ENCODE measurements at places on chromosomes 16 and 17.

DNA sequence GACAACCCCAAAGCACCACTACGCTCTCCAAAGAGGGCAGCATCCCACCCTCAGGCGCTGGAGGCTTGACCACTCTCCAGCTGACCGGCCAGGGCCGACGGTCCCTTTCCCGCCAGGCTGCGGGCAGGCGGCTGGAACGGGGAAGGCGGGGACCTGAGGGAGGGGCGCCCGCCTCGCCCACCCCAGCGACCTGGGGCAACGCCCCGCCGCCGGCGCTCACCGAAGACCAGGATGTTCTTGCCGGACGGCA lies 431 bp downstream of the DYNC1LI2 start:
- no peak for DNase-seq

- no peak for DNase-seq
Observed at GRCh38 chr16:2756288-2757015, 4.0 kb downstream of the SRRM2 start.

DNA sequence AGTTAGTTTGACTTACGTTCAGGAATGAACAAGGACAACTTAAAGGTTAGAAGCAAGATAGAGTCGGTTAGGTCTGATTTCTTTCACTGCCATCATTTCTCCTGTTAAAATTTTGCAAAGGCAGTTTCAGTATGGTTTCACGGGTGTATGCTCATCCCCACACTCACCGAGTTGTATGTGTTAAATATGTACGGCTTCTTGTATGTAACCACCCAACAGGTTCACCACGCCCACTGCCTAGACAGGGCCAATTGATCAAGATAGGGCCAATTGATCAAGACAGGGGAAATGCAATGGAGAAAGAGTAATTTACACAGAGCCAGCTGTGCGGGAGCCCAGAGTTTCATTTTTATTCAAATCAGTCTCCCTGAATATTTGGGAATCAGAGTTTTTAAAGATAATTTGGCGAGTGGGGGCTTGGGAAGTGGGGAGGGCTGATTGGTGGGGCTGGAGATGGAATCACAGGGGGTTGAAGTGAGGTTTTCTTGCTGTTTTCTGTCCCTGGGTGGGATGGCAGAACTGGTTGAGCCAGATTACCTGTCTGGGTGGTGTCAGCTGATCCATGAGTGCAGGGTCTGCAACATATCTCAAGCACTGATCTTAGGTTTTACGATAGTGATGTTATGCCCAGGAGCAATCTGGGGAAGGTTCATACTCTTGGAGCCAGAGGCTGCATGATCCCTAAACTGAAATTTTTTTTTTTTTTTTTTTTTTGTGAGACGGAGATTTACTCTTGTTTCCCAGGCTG lies 62.4 kb upstream of the PLCG2 start:
- DNase-seq = no peak

GRCh38 chr16:3494386-3494973 lies 809 bp downstream of the C16orf90 start:
- no peak for DNase-seq

GRCh38 chr16:89104930-89105571 lies 11.4 kb downstream of the ACSF3 start:
- no peak for DNase-seq

DNA sequence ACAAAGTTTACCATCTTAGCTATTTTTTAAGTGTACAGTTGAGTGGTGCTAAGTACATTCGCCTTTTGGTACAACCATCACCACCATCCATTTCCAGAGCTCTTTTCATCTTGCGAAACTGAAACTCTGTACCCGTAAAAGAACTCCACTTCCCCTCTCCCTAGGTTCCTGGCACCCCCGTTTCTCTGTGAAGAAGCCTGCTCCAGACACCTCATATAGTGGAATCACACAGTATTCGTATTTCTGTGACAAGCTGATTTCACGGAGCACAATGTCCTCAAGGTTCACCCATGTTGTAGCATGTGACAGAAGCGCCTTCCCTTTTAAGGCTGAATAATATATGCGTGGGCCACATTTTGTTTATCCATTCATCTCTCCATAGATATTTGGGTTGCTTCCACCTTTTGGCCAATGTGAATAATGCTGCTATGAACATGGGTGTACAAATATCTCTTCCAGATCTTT lies 54.2 kb upstream of the MAP3K14 start:
- DNase-seq = no peak

DNA sequence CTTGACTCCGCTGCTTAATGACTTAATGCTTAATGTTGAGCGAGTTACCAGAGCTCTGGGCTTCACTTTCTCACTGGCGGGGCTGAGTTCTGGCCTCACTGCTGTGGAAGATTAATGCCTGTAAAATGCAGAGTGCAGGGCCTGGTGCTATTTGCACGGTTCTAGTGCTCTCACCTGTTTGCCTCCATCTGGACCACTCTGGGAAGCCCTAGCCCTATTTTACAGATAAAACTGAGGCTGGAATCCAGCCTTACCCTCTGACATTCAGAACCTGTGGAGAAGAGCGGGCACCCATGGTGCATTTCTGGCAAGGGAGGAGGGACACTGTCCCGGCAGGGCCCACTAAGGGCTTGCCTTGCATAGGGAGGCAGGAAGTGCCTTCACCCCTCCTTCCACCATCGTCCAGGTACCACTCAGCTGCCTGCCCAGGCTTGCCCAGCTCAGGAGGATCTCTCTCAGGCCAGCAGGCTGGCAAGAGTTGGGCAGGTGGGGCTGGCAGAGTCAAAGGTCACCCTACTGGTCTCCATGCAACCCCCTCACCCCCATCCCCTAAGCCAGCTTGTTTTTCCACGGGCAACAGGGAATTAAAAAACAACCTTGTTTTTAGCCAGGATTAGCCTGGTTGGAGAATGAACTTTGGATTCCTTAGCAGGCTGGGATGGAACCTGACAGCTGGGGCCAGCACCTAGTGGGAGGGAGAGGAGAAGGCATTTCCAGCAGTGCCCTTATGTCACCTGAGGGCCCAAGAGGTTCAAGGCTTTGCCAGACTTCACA lies 4.1 kb upstream of the UBALD1 start:
- DNase-seq = no peak

- DNase-seq = no peak
Observed at GRCh38 chr17:74150428-74151025, 53.0 kb upstream of the RPL38 start.

- no peak for DNase-seq
Observed at GRCh38 chr17:72642720-72643119, 449.8 kb downstream of the SLC39A11 start.

DNA sequence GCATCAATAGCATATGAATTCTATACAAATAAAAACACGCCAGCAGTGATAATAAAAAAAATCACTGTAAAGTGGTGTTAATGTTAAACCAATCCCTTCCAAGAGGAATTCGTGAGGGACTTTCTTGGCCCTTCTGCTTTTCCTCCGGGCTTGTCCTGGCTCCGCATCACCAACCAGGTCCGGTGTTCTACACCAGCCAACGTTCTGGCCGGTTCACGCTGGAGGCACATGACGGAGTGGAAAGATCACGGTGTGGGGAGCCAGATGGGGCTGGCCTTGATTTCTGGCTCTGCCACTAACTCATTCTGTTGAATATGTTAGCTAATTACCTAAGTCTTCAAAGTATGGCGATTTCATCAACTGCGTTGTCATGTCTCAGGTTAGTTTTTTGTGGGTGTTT lies 1.4 kb upstream of the KRTAP29-1 start:
- no peak for DNase-seq

- no peak for DNase-seq
Observed at GRCh38 chr17:48471817-48472410, 41.9 kb upstream of the SKAP1 start.

DNA sequence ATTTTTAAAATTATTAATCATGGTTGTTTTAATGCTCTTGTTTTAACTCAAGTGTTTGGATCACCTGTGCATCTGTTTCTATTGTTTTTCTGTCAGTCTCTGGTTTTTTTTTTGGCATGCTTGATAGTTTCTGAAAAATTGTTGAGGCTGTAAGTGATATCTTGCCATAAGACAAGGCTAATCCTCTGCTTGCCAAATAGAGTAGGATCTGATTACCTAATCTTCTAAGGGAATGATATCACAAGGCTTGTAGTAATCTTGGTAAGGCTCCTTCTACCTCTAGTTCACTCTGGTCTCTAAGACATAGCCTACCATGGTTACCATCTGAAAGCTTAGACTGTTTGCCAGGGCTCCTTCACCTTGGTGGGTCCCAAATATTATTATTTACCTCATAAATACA lies 81.0 kb downstream of the ATF7IP2 start:
- DNase-seq = no peak

GRCh38 chr16:89268585-89268984 lies 51.1 kb downstream of the ZNF778 start:
- DNase-seq = no peak

DNA sequence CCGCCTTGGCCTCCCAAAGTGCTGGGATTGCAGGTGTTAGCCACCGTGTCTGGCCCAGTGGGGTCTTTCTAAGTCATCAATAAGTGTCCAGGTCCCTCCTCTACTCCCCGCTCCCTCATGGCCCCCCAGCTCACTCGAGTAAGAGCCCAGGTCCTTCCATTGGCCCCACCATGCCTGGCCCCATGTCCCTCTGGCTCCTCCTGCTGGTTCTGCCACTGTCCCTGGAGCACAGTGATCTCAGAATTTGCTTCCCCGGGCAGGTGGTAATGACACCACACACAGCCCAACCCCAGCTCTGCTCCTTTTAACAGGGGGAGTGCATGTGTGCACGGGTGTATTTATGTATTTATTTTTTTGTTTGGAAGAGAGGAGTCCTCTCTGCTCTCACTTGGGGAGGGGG lies 19.6 kb downstream of the MGAT5B start:
- DNase-seq = no peak

- no peak for DNase-seq
Observed at GRCh38 chr16:70565053-70565452, 41.4 kb downstream of the SF3B3 start.

- DNase-seq = no peak
Observed at GRCh38 chr17:45677770-45678169, 106.3 kb upstream of the CRHR1 start.

DNA sequence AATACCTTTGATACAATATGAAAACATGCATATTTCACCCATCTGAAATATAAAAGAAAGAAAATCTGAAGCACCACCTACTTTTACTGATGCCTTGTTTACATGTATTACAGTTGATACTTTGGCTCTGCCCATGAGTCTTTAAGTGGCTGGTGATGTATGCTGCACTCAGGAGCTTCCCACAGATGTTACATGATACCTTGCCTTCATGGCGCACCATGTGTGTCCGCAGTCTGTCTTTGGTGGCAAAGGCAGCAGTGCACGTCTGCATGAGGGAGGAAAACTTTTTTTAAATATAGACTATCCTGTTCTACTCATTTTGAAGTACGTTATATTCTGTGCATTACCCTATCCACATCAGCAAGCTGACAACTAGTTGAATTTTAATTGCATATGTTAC lies 7.5 kb downstream of the VEZF1 start:
- no peak for DNase-seq

DNA sequence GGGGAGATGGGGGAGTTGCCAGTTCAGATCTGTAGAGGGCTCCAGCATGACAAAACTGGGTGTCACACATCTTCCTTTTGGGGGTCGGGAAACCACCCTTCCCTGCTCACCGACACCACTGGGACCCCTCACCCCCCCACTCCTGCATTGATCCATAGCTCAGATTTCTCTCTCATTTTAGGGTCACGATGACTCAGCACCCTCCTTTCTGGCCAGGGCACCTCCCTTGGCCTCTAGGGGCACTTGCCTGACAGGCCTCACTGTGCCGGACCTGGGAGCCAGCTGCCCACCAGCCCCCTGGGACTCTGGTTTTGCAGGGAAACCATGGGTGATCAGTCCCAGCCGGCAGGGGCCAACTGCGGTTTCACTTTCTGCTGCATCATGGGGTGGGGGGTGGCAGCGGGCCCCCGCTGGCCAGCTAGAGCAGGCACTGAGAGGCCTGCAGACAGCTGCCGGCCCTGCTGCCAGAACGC lies 239.4 kb downstream of the MRTFB start:
- no peak for DNase-seq

DNA sequence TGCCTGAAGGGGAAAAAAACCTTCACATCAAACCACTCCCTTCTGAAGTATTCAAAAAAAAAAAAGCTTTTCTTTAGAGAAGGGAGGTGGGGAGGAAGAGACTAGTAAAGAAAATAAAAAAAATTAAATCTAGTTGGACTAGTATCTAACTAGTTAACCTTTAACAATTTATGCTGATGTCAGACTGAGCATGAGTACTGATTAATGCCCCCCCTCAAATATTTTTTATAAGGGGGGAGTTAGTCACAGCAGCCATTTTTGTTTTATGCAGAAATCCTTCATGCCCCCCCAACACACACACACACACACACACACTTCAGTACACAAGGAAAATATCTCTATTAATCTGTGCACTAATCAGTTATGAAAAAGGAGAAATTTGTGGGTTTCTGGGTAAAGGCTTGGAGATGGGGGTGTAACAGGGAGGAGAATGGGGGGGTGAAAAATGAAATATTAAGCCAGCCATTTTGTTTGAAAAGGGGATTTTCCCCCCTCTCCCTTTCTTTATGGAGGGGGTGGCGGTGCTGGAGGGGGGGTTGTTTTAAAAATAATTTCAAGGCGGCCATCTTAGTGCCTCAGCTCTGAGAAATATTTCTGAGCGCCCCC lies 4.7 kb upstream of the CHD3 start:
- no peak for DNase-seq

DNA sequence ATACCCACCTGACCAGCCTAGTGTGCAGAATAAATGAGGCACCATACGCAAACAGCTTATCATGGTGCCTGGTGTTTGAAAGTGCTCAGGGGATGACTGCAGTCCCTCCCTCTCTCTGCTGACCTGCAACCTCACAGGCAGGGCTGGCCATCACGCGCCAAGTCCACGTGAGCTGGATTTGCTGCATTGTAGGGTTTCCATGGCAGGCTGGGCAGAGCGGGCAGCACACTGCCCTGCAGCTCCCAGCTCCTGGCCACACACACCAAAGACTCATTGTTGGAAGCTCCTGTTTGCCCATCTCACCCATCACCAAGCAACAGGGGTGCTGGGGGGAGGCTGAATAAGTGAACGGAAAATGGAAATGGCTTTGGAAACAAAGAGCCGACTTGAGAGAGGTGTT lies 81.8 kb downstream of the IRX3 start:
- peak; percentile 62 for DNase-seq

- no peak for DNase-seq
Observed at GRCh38 chr16:59859676-59860402, 1125.7 kb upstream of the GOT2 start.

DNA sequence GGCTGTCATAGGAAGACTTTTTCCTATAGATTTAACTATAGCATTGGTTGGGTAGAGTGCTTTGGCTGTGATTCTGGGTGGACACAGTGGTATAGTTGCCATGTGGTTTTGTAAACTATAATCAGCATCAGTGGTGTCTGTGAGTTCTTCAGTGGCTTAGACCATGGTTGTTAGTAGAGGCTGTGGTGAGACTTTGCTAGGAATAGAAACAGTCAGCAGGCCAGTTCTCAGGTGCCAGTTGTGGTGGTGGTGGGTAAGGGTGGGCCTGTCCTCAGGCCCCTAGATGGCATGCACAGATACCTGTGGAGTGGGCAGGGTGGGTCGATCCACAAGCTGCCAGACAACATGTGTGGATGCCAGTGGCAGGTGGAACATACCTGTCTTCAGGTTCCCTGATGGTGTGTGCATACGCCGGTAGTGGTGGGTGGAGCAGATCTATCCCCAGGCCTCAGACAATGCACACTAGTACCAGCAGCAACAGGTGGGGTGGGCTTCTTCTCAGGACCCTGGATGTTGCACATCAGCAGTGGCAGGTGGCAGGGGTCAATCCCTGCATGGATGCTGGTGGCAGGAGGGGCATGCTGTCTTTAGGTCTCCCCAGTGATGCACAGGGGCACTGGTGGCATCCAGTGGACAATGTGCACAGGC lies 28.4 kb upstream of the GINS3 start:
- no peak for DNase-seq

Measured in midbrain (tissue), 1 donor.